GM19239 (cell line): ENCODE measurements at places on chromosomes 2 and 18.

DNA sequence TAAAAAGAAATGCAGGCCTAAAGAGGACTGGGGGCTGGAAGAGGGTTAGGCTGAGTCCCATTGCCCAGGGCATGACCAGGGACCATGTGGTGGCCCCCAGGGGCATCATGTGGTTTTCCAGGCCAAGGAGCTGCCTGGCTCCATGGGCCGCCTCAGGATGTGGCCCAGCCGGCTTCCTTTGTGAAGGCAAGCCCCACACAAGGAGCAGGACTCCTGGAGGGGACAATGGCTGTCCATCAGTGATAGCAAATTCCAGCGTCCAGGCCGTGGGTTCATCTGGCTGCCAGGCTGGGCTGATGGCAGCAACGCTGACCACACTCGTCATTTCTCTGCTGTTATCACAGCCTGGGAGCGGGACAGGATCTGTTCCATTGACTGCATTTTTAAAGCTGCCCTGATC lies 82.5 kb downstream of the GBX2 start:
- no peak for DNase-seq

DNA sequence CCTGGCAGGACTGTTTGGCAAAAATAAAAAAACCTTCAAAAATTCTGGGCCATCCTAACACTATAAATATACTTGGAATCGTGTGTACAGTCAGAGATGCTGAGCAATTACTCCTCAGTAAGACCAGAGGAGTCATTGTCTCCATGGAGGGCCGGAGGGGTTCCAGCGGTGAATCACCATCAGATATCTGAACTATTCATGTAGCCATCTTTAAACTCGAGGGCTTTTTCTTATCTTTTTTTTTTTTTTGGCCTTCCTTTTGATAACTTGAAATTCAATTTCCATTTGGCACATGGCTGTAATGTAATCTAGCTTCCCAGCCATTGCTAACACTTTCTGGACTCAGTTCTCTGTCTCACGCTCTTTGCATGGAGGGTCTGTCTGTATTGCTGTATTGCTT lies 7.4 kb upstream of the FHL2 start:
- DNase-seq = no peak

- no peak for DNase-seq
These were observed 95.7 kb upstream of the RASGRP3 start for GRCh38 chr2:33380719-33381118.

DNA sequence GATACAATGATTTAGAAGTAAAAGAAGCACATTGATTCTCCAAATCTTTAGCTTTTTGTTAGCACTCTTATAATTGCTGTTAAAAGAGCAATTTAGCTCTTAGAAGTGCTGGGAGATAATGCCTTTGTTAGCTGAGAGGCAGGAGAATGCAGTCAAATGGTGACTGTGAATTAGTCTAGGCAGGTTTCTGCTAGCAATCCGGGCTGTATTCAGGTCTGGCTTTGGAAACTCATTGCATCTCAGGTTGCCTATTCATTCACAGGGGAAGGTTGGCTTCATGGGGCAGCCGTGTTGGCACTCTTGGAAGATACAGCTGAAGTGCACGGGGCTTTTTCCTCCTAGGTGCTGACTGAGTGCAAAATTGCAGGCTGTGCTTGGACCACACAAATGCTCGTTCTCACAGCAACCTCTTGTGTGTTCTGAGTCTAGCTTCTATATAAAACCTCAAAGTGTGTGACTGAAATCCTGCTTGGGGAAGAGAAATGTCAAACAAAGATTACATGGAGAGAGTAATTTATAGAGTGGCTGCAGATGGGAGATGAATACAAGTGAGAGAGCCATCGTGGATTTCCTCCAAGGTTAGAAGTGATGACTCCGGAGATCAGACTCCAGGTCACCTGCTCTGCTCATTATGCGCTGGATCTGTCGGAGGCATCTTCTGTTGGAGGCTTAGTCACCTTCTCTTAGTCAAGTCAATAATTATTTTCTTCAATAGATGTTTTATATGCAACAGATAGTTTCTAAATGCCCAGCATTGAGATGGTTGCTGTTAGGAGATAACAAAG lies 167.8 kb downstream of the PMAIP1 start:
- DNase-seq = no peak

GRCh38 chr2:156445296-156446220 lies 9.4 kb downstream of the GPD2 start:
- no peak for DNase-seq

- DNase-seq = no peak
These were observed 20.9 kb downstream of the MAP4K3 start for GRCh38 chr2:39416140-39416539.

DNA sequence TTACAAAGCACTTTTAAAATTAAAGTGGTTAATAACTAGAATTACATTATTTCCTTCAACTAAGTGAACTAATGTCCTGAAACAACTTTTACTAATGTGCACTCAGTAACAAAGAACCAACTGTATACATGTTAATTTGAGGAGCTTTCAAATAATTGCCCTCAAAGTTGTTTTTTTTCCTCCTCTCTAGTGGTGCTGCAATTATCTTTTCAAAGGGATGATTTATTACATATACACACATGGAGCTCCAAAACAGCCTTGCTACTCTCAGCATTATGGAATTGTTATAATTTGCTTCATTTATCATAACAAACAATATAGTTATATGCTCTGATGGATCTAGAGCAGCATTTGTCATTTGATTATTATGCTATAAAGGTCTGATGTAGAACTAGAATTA lies 246.3 kb upstream of the RASGRP3 start:
- no peak for DNase-seq

DNA sequence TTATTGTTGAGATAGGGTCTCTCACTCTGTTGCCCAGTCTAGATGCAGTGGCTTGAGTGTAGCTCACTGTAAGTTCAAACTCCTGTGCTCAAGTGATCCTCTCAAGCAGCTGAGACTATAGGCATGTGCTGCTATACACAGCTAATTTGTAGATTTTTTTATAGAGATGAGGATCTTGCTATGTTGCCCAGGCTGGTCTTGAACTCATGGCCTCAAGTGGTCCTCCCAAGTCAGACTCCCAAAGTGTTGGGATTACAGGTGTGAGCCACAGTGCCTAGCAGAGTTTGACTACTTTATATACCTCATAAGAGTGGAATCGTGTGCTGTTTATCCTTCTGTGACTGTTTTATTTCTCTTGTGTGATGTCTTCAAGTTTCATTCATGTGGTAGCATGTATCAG lies 60.3 kb downstream of the TANC1 start:
- DNase-seq = no peak

DNA sequence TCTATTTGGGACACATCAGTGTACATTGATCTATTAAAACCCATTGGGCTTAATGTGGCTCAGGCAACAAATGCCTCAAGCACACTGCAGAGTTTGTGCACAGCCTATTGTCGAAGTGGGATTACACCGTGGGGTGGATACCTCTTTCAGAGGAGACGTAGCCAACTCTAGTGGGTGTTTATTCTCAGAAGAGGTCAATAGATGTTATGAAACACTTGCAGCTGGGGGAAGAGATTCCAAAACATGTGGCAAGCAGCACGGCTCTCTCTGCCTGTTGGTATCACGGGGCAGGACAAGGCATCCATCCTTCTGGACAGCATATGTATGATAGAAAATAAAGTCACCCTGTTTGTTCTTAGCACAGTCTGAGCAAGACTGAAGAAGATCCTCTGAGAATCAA lies 121.4 kb upstream of the COPS8 start:
- no peak for DNase-seq

- no peak for DNase-seq
These were observed 10.1 kb downstream of the ABI2 start for GRCh38 chr2:203338322-203338721.

GRCh38 chr2:109213646-109214433 lies 84.8 kb downstream of the SH3RF3 start:
- DNase-seq = peak; percentile 25

DNA sequence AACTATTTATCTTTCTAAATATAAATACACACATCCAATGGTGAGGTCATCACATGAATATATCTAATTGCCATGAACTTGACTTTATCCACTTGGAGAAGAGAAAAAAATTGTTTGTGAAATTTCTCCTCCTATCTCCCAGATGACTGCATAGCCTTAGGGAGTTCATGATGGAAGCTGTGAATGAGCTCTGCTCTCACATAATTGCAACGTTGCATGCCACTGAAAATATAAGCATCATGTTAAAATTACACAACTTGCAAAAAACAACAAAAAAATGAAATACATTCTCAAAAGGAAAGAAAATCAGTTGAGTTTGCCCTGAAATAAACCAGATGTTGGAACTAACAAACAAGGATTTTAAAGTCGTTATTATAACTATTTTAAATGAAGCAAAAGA lies 50.6 kb upstream of the OSR1 start:
- no peak for DNase-seq

GRCh38 chr2:7281231-7282201 lies 364.3 kb downstream of the RNF144A start:
- no peak for DNase-seq

- DNase-seq = peak; percentile 72
These were observed 271.3 kb downstream of the LRATD1 start for GRCh38 chr2:14903709-14904374.

DNA sequence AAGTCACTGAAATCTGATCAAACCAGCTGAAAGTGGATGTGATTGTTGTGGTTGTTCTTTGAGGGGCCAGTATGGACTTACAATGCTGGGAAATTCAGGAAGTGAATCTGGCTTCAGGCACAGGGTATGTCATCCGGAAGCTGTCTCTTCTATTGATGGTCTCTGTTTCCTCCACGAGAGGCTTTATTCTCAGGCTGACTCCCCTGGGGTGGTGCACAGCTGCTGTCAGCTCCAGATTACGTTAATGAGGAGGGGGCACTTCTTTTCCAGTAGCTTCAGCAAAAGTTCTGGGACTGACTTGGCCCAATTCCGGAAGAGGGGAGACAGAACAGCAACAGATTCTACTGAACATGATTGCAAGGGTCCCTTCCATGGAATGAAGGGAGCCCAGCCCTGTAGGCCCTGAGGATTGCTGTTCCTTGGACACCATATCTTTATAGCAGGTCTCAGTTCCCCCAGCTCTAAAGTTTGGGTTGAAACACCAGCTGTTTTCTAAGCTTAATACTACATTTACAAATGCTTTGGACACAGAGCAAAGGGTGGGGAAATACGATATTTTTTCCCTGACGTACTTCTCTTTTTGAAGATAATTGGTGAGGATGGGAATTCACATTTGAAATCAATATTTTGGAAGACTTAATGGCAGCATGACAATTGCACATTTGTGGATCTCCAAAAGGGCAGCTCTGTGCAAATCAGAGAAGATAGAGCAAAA lies 400.9 kb downstream of the TSN start:
- DNase-seq = no peak

DNA sequence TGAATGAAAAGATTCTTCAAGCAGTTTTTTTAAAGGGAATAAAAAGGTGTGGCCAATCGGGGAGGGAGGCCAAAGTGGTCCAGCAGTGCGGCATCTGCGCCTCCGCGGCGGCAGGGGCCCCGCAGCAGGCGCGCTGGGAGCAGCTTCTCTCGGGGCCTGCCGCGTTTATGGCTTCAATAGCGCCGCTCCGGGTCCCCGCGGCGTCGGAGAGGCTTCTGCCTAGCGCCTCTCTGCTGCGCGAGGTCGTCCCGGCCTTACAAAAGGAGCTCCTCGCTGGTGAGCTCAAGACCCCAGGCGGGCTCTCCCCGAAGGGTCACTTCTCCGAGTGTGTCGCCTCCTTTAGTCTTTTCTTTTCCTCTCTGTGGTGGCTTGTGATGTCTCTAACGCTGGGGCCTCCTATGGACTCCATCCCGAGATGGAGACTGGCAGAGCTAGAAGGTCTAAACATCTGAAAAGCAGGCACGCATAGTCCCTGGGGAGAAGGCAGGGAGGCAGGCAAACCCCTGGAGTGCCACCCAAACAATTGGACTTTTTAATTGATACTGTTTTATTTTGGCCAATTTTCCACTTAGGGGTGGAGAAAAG lies 67.1 kb downstream of the SUMO1 start:
- no peak for DNase-seq

DNA sequence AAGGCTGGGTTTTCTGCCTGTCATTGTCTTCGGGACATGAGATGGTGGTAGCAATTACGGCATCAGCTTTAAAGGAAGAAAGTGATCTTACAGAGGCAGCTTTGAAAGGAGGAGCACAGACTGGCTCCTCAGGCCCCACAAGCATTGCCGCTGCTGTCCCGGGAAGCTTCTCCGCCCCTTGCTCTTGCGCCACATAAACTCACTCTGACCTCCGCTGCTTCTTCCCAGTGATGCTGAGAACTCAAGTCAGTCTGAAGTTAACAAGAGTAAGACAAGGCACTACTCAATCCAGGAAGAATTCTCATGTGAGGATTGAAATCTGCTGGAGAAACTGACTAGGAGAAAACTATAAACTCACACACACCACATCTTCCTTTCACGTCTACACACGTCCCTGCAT lies 112.4 kb upstream of the RIOK3 start:
- no peak for DNase-seq

DNA sequence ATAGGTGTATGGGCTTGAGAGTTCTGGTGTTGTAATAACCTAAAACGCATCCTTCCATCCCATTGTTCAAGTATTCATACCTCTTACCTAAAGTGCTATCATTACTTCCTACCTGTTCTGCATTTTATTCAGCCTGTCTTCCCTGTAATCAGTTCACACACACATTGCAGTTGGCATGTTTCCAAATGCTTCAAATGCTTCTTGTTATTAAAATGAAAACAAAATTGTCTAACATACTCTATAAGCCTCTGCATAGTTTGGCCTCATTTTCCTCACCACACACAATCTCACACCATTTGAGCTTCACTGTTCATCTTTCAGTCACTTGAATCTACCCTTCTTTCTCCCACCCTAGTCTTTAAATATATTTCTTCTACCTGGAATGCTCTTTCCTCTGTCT lies 1178.2 kb upstream of the NRXN1 start:
- DNase-seq = no peak

DNA sequence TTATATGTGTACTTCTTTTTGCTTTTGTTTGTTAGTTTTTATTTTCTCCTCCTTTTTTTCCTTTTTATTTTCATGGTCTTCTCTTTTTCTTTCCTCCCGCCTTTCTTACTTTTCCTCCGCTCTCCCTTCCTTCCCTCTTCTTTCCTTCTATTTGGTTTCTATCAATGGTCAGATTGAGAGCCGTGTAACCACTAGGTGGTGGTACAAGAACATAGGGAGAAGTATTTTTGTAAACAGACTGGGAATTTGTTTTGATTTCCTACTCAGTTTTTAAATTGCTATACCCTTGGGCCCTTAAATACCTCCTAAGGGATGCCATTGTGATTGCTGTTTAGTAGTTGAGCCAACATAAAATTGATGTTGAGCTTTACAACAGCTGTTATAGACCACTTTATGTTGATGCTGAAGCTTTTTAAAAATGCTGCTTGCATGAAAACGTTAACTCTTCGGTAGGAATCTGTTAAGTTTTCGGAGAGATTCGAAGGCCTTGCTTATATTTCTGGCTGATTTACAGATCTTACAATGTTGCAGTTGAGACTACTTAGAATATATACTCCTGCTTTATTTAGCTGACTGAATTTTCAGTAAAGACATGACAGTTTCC lies 124.2 kb downstream of the UBE2E3 start:
- DNase-seq = peak; percentile 1

DNA sequence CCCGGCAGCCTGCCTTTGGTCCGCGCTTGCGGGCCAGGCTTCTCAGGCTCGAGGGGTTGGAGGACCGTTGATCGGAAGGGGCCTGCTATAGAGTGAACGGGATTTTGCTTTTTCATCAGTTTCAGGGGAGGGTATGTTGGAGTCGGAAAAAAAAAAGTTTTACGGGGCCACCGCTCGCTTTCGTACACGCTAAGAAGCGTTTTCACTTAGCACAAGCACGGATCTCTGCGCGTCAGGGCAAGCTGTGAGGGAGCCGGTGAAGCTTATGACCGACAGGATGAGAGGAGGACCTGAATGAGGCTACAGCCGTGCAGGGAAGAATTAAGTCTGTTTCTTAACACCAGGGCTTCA lies 443 bp downstream of the CPSF3 start:
- no peak for DNase-seq
